Activated T-cell treated with anti-CD3 and anti-CD28 coated beads, Interleukin-2, amount 50 U/mL, for 72 hours (primary cell): ENCODE measurements at places on chromosomes 13 and 19.

DNA sequence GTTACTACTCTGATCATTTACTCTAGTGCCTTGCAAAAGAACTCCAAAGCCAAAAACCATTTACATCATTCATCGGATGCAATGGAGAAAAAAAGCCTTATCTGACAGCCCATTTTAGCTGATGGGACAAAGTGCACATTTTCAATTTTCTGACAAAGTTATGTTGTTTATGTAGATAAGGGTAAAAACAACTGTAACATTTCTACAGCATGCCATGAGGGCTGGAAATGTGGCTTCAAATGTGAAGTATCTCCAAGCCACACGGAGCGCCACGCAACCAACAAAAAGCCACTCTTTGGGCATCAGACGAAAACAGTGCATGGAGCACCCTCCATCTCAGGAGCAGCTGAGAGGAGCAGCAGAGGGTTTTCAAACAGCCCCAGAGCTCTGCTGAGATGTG, 364.6 kb upstream of the ZNF507 start:
- DNase-seq, result no peak

GRCh38 chr19:18292462-18292809, 11.0 kb upstream of the JUND start:
- DNase-seq, result no peak

GRCh38 chr19:20365146-20365545, 198.1 kb downstream of the ZNF486 start:
- no peak for DNase-seq

GRCh38 chr19:16714702-16715287, 4.9 kb upstream of the NWD1 start:
- DNase-seq, result peak; percentile 44

GRCh38 chr13:23427881-23428528, 5.5 kb downstream of the SACS start:
- no peak for DNase-seq

DNA sequence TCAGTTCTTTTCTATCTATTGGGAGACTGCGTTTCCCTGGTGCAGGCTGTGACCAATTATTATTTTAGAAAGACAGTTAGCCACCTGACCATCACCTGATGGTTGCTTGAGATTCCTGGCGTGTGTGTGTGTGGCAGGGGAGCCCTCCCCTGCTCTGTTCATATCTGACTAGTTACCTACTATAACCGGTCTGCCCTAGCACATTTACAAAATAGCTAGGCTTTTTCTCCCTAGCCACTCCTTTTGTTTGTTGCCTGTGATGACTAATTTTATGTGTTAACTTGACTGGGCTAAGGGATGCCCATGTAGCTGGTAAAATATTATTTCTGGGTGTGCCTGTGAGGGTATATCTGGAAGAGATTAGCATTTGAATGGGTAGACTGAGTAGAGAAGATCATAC, 76.9 kb downstream of the OLFM4 start:
- no peak for DNase-seq

DNA sequence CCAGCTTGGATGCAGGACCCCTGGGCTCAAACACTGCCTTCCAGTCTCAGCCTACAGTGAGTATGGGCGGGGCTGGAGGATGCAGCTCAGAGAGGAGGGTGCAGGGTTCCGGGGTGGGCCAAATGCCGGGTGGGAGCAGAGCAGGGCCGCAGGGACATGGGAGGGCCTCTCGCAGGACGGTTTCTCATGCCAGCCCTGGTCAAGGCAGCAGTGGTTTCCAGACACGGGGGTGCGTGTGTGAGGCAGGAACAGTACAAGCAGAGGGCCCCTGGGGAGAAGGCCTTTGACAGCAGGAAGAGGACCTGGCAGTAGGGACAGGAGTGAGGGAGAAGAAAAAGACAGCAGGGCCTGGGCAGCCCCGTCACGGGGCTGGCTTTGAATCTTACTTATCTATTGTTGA, 34.1 kb downstream of the CRTC1 start:
- no peak for DNase-seq

- peak; percentile 87 for DNase-seq
Measured at GRCh38 chr13:99086267-99087097, 108.6 kb upstream of the DOCK9 start.

- no peak for DNase-seq
Measured at GRCh38 chr13:76812206-76812897, 73.9 kb downstream of the KCTD12 start.

GRCh38 chr19:38875656-38876395, 2.2 kb downstream of the RINL start:
- DNase-seq, result no peak

GRCh38 chr19:6250909-6251308, 28.9 kb downstream of the MLLT1 start:
- no peak for DNase-seq

DNA sequence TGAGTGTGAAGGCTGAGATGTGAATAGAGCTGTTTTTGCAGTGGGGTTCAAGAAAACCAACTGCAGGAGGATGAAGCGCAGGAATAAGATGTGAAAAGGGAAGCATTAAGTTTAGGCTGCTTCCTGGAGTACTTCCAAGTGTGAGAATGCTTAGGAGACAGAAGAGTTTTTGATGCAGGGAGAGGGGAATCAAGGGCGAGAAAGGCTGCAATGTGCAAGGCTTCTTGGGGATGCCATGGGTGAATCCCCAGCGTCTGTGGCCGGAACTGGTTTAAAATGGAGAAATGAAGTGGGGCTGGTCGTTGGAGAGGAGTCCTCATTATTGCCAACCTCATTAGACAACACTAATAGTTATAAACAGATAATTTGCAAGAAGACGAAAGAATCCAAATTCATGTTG, 764.9 kb downstream of the LIG4 start:
- no peak for DNase-seq

DNA sequence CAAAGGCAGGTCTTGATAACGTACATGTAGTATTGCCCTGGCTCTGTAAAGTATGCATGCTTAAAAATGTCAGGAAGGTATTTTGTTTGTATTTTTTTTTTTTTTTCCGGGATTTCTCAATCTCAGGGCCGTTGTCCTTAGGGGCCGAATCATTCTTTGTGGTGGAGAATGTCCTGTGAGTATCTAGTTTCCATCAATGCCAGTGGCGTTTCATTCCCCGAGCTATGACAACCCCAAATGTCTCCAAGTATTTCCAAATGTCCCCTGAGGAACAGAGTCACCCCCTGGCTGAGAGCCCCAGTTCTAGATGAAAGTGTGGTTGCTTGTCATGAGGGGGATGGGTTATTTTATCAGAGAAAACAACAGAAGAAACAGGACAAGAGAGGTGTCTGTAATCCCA, 68.7 kb downstream of the ACSBG2 start:
- DNase-seq, result no peak

- peak; percentile 73 for DNase-seq
Measured at GRCh38 chr19:4369109-4369887, 25.9 kb downstream of the MPND start.

DNA sequence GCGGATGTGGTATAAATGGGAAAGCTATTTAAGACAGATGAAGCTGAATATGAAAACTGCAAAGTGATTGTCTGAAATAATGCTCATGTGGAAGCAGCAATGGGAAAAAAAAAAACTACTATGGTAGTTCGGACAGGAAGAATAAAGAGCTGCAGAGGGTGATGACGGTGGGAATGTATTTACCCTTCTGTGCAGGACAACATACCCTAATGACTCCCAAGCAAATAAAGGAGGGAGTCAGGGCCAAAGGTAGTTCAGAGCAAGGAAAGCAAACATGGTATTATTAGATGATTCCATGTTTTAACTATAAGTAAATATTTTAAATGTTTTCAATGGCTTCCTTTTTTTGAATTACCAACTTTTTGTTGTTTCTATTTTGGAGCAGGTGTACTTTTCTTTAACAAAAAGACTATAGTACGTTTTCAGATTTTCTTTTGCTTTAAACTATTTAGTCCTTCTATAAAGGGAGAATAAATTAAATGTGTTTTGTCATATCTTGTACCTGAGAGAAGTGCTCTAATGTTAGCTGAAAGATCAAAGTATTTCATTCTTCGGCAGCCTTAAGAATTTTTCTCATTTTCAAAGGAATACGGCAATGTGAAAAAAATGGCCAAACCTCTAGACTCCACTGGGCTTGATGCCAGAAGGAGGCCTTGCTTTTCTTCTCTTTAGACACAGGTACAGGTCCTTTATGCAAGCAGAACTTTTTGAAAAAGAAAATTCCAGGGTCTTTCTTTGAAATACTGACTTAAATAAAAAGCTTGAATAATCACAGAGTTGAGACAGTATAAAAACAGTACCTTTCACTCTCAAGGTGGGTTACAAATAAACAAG, 67.8 kb upstream of the ZDHHC20 start:
- no peak for DNase-seq

DNA sequence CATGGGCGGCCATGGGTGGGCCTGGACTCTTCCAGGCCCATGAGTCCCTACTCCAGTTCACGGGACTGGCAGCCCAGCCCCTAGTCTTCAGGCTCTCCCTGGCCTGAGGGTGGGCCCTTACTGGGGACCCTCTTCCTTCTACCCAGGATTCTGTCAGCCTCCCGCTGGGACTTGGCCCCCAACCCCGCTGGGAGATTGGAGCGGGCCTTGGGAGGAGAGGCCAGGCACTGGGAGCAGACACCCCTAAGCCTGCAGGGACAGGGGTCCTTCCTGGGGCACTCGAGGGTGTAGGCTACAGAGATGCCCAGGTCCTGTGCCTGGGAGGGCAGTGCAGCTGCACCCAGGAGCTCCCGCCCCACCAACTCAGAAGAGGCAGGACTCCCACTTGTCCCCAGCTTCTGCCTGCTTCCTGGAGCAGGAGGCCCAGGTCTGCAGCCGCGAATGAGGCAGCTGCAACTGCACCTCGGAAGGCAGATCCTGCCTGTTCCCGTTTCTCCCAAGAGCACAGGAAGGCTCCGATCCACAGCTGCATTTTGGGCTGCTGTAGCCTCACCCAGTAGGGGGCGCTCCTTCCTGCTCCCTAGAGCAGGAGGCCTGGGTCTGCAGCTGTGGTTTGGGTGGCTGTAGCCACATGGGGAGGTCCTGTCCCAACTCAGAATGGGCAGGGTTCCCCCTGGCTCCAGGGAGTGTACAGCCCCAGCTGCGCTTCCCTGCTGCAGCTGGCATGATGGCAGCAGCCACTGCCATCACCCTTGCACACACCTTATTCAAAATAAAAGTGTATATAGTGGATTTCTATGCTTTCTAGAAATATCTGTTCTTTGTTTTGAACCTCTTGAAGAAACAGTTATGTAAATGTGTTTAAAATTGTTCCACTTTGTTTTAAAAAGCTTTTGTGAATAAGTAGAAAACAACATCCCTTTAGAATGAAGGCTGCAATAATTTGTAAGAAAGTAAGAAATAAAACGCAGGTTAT, 46.8 kb downstream of the TEX26 start:
- DNase-seq, result peak; percentile 54

- no peak for DNase-seq
Measured at GRCh38 chr13:72458701-72459100, 268.7 kb downstream of the MZT1 start.

DNA sequence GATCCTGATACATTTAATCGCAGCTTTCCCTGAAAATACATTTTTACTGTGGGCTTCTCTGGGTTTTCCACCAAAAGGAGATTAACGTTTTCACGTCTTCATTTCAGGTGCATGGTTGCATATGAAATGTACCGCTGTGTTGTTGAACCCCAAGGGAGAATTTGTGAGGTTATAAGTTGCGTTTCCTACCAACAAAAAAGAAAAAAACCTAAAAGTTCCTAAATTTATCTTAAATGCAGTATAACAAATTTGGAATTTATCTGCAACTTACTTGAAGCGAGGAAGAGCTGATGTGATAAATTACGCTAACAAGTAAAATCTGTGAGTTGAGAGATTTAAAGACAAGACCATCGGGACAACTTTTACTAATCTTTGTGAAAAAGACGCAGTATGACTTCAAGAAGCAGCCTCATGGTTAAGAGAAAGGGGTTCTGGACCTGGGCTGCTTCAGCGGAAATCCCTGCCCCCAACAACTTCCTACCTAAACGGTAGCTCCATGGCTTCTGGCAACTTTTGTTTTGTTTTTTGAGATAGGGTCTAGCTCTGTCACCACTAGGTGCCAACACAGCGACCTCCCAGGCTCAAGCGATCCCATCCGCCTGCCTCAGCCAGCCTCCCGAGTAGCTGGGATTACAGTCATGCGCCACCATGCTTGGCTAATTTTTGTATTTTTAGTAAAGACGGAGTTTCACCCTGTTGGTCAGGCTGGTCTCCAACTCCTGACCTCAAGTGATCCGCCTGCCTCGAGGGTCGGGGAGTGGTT, 958 bp upstream of the OBI1 start:
- peak; percentile 15 for DNase-seq

- no peak for DNase-seq
Measured at GRCh38 chr19:7729831-7730285, 2.1 kb downstream of the CLEC4G start.

GRCh38 chr13:48161530-48162179, 66.8 kb upstream of the MED4 start:
- DNase-seq, result no peak

DNA sequence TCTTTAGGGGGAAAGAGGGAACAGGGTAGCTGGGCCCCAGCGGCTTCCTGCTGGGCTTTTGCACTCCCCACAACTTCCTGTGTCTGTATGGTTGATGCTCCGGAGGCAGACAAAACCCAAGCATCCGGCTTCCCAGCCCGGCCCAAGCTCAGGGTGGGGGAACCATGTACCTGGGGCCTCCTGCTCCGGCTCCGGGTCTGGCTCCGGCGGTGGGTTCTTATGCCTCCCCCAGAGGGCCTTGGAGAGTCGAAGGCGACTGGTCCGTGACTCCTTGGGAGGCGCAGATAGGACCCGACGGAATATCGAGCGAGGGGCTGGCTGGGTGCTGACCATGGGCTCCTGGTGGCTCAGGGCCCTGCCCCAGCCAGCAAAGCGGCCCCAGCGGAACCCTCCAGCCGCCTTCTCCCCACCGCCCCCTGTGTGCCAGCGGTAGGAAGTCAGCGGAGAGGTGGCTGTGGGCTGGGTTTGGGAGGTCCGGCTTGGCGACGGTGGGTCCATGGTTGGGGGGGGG, 428 bp downstream of the RASAL3 start:
- DNase-seq, result peak; percentile 79

- DNase-seq, result no peak
Measured at GRCh38 chr13:37627428-37627827, 28.9 kb upstream of the POSTN start.

- DNase-seq, result no peak
Measured at GRCh38 chr13:89966524-89966923, 1381.0 kb upstream of the MIR17HG start.

DNA sequence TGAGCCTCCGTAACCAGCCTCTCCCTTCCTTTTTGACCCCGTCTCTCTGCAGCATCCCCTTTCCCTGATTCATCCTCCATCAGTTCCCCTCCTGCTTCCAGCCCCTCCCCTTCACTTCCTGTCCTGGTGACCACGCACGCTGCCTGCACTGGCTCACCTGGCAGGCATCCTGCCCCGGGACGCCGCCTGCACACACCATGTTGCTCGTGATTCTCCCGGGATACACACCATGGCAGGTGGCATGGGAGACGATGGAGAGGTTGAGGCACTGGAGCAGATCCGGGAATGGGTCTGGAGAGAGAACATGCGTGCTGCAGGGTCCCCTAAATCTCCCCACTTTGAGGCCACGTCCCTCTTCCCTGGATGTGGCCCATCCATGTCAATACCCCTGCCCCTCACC, 4.2 kb downstream of the KLK12 start:
- DNase-seq, result no peak
